ENCODE measurements at places on chromosomes 16 and 17. TPM values are rescaled to one million over a fixed set of nuclear protein-coding genes. Genes with fewer than 3 reads are reported as not detected.

TRIM16 gene
- total RNA-seq = 53.4 TPM

JPT2 gene
- total RNA-seq = 25.6 TPM

NQO1 gene
- total RNA-seq = 301 TPM

CXCL16 gene
- 0.57 TPM for total RNA-seq

CLCN7 gene
- 74.9 TPM for total RNA-seq

SLC16A13 gene
- total RNA-seq = 1.1 TPM

FBXL16 gene
- not detected for total RNA-seq

BIRC5 gene
- total RNA-seq = 4.6 TPM

ST6GALNAC1 gene
- total RNA-seq = not detected

TEX14 gene
- total RNA-seq = not detected

MFSD6L gene
- total RNA-seq = not detected

IGFBP4 gene
- total RNA-seq = 258 TPM

TP53TG3B gene
- total RNA-seq = not detected

ABCC6 gene
- 0.29 TPM for total RNA-seq

CD300H gene
- total RNA-seq = not detected

MYADML2 gene
- not detected for total RNA-seq

C16orf92 gene
- not detected for total RNA-seq

KRTAP4-6 gene
- total RNA-seq = not detected

NECAB2 gene
- total RNA-seq = not detected
